ENCODE measurements at places on chromosomes 13 and 19.

DNA sequence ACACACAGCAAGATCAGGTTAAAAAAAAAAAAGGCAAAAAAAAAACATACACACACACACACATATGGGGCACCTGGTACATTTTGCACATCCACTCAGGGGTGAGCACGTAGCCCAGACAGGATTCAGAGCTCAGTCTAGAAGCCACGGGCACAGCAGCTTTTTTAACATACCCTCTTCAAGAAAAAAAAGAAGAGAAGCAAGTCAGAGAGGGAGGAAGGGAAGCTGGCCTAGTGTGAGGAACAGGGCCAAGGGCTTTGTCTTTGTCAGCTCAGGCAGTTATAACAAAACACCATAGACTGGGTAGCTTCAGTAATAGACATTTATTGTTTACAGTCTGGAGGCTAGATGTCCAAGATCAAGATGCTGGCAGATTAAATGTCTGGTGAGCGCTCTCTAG is 2.3 kb upstream of the TPM4 start:
- no peak for DNase-seq

- no peak for DNase-seq
These were observed 13.5 kb upstream of the OR7D2 start for GRCh38 chr19:9165261-9165660.

DNA sequence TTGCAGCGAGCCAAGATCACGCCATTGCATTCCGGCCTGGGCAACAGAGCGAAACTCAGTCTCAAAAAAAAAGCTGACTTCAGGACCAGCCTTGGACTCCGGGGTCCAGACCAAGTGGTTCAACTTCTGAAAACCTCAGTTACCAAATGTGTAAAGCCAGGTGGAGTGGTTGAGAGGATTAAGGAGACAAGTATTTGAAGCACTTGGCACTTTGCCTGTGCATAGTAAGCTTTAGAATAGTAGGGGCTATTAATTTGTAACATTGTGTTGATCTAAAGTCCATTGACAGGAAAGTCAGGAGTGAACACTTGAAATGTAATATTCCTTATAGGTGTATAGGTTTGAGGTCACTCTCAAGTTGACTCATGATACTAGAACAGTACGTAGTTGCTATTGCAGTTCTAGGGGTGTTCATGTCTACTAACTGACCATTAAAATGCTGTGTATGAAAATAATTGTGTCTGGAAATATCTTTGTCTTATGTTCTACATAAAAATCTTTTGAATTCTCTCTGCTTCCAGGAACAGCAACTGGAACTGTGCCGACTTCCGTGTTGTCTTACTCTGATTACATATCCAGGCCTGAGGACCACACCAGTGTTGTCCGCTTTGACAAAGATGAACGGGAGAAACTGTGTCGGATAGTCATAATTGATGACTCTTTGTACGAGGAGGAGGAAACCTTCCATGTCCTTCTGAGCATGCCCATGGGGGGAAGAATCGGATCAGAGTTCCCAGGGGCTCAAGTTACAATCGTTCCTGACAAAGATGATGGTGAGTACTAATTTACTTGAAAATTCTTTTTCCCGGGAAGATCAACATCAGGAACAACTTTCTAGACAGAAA is 97.4 kb downstream of the FREM2 start:
- no peak for DNase-seq

- no peak for DNase-seq
These were observed 9.9 kb downstream of the STOML3 start for GRCh38 chr13:38980750-38981078.

DNA sequence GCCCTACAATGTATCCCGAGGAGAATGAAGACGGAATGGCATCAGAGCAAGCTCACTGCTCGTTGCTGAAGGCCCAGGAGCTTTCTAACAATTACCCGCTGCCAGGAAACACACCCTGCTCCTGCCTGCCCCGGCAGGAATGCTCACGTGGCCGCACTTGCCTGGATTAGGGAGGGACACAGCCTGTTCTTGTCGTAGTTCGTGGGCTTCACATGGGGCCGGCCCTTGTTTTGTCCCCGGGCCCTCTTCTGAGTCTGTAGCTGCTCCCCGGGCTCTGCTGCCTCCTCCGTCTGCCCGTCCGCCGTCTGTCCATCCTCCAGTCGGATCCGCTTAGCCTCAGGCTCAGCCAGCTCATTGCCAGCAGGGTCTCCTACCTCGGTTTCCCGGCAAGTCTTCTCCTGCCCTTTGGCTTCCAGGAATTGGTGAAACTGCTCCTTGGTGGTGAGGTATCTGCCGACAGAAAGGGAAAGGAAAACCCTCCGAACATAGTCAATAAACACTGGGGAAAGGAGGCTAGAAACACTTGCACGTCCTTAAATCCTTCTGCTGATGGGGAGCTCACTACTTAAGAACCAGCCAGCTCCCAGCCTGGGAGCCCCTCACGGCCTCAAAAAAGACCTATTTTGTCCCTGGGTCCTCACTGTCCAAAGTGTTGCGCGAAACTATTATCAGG is 941 bp downstream of the DUS3L start:
- no peak for DNase-seq

DNA sequence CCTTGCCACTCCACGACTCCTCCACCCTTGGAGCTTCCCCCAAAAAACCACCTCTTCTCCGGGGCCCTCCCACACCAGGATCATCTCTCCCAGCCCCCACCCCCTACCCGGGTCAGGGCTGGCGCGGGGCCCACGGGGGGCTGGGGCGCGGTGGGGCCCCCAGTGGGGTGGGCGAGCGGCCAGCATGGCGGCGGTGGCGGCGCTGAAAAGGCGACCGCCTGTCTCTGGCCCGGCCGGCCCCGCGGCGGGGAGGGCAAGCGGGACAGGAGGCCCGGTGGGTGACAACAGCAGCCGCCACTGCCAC is 850 bp downstream of the DYRK1B start:
- no peak for DNase-seq
